ENCODE measurements at places on chromosomes 5 and 9.

- DNase-seq = no peak
Measured at GRCh38 chr5:90983711-90984124, 399.4 kb downstream of the ARRDC3 start.

- no peak for DNase-seq
Measured at GRCh38 chr5:19169426-19169825, 818.6 kb downstream of the CDH18 start.

DNA sequence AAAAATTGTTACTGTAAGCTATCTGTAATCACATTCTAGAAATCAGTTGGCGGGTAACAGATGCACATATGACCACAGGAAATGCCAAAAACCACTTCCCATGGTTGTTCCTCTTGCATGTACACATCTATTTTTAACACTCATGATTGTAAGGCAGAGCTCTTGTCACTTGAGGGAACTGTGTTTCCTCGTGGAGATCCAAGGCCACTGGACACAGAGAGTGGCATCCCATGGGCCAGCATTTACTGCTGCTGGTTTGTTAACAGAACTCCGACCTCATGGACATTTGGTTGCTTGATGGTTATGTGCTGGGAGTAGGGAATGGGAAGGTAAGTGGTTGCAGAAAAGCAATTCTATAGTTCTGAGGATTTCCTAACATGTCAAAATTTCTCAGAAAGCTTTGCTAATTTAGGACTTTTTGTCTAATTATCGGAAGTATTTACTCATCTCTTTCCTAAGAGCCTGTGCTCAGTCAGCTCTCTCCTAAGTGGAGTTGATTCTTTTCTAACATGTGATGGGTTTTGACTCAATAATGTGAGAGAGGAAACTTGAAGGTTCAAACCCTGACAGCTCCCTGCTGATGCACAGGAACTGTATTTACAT lies 202.0 kb upstream of the NR3C1 start:
- no peak for DNase-seq

- DNase-seq = no peak
Measured at GRCh38 chr5:76664079-76664478, 40.9 kb upstream of the F2RL2 start.

- DNase-seq = no peak
Measured at GRCh38 chr5:135439231-135440205, 7.6 kb downstream of the DCANP1 start.

GRCh38 chr5:22500556-22500955 lies 352.6 kb downstream of the CDH12 start:
- DNase-seq = no peak

DNA sequence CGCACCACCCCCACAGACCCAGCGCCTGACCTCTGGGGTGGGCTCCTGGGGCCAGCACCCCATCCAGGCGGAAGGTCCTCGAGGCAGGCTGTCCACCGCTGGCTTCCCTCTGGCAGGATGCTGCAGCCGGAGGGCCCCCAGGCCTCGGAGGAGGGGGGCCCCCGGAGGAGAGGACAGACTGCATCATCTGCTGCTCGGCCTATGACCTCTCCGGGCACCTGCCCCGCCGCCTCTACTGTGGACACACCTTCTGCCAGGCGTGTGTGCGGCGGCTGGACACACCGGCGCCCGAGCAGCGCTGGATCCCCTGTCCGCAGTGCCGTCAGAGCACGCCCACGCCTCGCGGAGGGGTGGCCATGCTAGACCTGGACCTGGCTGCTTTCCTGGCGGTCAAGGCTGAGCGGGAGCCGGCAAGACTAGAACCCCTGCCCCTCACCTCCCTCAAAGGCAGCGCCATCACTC lies 1.2 kb downstream of the RNF224 start:
- DNase-seq = no peak

Measured in activated CD4-positive, alpha-beta T cell treated with anti-CD3 and anti-CD28 coated beads, Interleukin-2, amount 50 U/mL, for 24 hours (primary cell).